ENCODE measurements at places on chromosomes 2 and 18.

GRCh38 chr2:171995586-171995985 lies 4.2 kb upstream of the METAP1D start:
- no peak for DNase-seq

DNA sequence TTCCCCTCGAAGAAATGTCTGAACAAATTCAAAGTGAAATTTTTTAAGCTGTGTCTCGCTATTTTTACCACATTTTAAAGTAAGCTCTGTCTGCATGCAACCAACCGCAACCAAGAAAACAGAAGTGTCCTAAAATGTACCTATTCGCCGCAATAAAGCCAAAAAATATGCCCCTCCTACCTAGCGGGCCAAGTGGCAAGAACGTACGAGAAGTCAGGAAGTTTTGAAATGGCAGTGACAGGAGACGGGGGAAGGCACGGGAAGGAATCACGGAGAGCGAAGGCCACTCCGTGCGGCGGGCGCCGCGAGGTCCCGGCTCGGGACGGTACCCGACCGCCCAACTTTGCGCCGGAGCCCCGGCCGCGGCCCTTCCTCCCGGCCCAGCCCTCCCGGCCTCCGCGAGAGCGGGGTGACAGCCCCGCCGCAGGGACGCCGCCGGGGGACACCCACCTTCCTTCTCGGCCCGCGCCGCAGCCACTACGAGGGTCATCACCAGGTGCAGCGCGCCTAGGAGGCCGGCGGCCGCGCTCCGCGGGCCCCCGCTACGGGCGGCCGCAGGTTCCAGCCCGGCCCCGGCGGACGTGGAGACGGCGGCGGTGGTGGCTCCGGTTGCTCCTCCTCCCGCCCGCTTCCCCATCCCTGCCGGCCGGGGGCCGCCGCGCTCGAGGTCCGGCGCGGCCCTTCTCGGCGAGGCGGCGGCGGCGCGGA lies 568 bp downstream of the TMEM131 start:
- no peak for DNase-seq

GRCh38 chr2:26495705-26496297 lies 17.9 kb upstream of the OTOF start:
- no peak for DNase-seq

- DNase-seq: no peak
These were observed 672.1 kb downstream of the STK39 start for GRCh38 chr2:167575276-167575675.

GRCh38 chr18:57970356-57971095 lies 73.5 kb upstream of the NEDD4L start:
- no peak for DNase-seq

- DNase-seq: peak; percentile 55
These were observed 129.5 kb upstream of the PELI1 start for GRCh38 chr2:64273524-64274398.

- peak; percentile 21 for DNase-seq
These were observed 251.7 kb upstream of the HNRNPA3 start for GRCh38 chr2:176960736-176961520.

- no peak for DNase-seq
These were observed 394.9 kb upstream of the ZEB2 start for GRCh38 chr2:144914622-144915318.

GRCh38 chr2:100767224-100767653 lies 52.7 kb upstream of the NPAS2 start:
- no peak for DNase-seq

GRCh38 chr2:235709124-235709813 lies 215.4 kb downstream of the AGAP1 start:
- no peak for DNase-seq

DNA sequence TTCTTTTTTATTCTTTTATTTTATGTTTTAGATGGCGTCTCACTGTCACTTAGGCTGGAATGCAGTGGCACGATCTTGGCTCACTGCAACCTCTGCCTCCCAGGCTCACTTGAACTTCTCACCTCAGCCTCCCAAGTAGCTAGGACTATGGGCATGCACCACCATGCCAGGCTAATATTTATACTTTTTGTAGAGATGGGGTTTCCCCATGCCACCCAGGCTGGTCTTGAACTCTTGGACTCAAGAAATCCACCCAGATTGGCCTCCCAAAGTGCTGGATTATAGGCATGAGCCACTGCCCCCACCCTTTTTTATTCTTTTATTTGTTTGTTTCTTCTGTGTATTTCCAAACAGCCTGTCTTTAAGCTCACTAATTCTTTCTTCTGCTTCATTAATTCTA lies 306.7 kb upstream of the THUMPD2 start:
- DNase-seq: no peak

GRCh38 chr2:133569286-133569830 lies 1.1 kb upstream of the NCKAP5 start:
- DNase-seq: no peak

DNA sequence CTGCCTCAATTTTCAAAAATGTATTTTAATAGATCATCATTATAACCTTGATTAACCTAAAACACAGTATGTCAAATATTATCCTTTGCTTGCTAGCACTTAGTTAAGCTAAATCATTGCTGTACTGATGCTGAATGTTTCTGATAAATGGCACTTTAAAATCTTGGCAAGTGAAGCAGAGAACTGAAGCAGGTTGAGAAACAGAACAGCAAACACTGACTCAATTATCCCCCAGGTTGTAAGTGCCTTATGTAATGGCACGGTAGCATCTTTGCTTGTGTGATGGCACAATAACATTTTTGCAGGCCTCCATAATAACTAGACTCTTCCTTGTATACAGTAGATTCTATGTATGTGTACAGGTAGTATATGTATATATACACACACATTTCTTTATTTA lies 33.8 kb downstream of the ARHGAP15 start:
- DNase-seq: no peak

DNA sequence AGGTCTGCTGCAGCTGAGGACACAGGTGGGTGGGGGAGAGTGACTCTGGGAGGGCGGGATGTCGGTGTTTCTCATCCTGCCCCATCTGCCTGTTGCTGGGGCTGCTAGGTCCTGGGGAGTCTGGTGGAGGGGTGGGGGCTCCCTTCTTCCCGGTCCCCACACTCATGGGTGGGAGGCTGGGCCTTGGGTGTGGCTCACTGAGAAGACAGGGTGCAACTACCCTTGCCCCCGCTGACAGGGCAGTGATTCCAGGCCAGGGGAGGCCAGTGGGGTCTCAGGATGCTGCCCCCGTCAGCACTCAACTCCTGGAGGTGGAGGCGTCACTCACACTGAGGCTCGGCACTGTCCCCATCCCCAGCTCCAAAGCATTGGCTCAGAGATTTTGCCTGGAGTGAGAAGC lies 7.7 kb upstream of the NFATC1 start:
- no peak for DNase-seq

DNA sequence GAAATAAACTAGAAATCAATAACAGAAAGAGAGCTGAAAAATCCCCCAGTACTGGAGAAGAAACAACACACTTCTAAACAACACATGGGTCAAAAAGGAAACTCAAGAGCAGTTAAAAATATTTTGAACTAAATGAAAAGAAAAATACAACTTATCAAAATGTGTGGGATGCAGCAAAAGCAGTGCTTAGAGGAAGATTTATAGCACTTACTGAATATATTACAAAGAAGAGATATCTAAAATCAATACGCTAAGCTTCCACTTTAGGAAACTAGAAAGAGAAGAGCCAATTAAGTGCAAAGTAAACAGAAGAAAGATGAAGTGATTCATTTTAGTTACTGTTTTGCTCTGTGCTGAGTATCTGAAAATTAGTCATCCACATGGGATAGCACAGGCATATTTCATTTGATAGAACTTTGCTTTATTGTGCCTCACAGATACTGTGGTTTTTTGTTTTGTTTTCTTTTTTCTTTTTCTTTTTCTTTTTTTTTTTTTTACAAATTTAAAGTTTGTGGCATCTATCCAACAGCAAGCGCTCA lies 17.0 kb downstream of the TGFA start:
- DNase-seq: no peak

GRCh38 chr18:67310826-67311225 lies 205.7 kb downstream of the DSEL start:
- no peak for DNase-seq

DNA sequence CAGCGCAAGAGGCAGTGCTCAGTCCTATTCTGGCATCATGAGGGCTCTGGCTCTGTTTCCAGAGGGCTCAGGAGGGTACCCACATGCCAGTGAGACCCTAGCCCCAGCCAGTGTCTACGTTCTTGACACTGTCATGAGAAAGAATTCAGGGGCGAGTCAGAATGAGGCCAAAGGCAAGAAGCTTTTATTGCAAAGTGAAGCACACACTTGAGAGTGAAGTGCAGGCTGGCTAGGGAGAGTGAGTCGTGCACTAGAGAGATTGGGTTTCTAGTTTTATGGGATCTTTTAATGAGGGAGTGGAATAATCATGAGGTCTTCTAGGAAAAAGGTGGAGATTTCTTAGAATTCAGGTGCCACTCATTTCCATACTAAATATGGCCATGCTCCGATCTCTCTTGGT lies 164.1 kb downstream of the DCDC2C start:
- DNase-seq: no peak

- peak; percentile 38 for DNase-seq
These were observed 51.8 kb downstream of the CTIF start for GRCh38 chr18:48590678-48591077.

GRCh38 chr2:71712158-71712818 lies 258.9 kb downstream of the DYSF start:
- DNase-seq: no peak

GRCh38 chr2:127961729-127962128 lies 66.1 kb downstream of the SAP130 start:
- no peak for DNase-seq

DNA sequence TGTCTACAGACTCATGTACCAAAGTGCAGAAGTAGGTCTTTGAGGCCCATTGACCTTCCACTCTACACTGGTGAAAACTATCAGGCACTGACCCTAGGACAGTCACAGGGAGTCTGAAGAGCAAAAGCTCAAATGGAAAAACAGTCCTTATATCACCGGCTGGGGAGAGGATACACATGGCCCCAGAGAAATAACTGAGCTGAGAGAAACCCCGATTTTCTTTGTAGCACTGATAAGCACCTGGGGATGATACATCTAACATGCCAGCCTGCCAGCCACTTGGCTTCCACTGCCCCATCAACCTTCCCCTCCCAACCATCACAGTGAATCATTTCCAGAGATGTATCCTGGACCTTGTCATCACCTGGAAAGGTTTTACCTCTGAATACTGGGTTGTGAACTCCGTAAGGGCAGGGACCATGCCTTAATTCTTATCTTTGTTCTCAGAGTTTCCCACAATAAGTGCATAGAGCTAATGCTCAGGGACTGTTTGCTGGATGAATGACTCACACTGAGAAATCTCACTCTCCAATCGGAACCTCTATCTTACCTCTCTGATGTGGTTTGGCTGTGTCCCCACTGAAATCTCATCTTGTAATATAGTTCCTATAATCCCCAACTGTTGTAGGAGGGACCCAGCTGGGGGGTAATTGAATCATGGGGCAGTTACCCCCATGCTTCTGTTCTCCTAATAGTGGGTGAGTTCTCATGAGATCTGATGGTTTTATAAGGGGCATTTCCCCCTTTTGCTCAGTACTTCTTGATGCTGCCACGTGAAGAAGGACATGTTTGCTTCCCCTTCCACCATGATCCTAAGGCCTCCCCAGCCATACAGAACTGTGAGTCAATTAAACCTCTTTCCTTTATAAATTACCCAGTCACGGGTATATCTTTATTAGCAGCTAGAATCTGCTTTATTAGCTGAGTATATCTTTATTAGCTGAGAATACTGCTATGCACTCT lies 37.1 kb downstream of the EVA1A start:
- no peak for DNase-seq

DNA sequence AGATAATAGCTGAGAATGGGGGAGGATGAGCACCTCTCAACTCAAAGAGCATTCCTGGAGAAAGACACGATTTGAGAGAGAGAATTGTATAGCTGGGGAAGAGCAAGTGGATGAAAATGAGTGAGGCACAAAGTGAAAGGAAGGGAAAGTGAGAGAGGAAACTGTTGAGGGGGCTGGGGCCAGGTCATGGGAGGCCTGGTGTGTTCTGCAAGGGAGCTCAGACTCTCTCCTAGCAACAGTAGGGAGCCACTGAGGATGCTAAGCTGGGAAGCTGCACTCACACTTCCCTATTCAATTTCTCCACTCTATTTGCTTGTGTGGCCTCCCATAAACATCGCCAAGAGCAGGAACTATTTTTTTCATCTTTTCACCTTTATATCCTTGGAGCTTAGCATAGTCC lies 14.8 kb downstream of the EVA1A start:
- no peak for DNase-seq

- DNase-seq: no peak
These were observed 5.8 kb upstream of the PAX8 start for GRCh38 chr2:113284476-113284875.

DNA sequence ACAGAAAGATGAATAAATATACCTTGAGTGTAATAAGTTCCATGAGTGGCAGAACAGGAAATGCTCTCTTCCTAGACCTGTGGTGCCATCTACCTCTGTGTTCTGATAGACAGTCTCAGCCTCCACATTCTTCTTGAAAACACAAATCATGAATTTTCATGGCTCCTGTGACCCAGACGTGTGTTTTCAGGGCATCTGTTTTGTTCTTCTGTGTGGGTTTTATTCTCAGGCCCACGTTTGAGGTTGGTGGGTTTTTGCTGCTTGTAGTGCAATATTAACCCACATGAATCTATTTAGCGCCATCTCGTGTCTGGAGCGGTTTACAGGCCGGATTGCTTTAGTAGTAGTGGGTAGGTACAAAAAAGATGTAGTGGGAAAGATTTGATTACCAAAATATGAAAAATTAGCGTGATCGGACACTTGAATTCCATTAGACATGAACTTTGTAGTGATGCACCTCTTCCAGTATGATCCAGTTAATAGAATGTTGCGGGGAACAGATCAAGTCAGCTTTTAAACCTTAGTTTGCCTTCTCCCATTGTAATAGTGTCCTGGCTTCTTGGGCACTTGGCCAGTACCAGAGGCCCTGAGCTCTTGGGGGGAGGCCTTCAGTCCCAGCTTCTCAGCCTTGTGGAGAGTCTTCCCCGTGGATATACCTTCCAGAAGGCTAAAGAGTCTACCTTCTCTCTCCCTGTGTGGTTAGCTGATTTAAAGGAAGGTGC lies 256.5 kb downstream of the TPGS2 start:
- DNase-seq: no peak

GRCh38 chr2:3641181-3641580 lies 16.8 kb upstream of the ALLC start:
- DNase-seq: no peak

- no peak for DNase-seq
These were observed 315.6 kb downstream of the IRS1 start for GRCh38 chr2:226483745-226484619.

- no peak for DNase-seq
These were observed 16.1 kb downstream of the DYTN start for GRCh38 chr2:206701952-206702605.

Measured in cerebellum (tissue), 4 donors.